ENCODE measurements at places on chromosomes 7 and 10.

DNA sequence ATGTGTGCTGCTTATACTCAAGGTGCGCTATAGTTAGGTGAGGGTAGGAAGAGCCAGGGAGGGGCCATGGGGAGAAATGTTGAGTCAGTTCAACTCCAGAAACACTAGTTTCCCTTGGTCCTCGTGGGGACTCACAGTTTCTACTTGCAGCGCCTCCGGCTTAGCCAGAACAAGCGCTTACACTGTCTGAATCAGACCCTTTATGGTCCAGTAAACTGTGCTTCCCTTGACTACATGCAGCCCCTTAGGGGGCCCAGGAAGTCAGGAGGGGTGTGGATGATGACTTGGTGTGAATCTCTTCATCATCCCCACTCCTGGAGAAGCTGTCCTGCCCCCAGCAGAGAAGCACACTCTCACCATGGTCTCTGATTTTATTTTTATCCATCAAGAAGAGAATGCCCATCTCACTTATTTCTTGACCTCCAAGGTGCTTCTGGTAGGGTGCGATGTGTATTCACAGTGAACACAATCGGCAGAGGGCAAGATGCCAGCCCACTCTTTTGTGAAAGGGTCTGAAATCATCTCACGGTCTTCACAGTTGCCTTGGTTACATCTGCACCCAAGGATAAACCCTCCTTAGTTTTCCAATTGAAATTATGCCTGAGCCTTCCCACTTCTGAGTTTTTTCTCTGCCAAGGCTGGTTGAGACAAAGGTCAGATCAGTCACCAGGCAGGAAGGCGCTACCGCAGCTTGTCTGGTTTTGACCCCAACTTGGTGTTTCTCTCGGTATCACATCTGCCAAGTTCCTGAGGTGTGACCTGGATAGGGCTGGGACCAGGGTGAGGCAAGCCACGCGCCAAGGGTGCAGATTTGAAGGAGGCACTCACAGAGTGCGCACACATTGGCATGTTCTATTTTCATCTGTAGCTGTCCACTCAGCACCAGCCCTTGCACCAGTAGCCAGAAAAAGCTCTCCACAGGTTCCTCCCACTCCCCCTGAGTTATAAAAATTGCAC lies 62.7 kb upstream of the LRRC4 start:
- DNase-seq, result no peak

DNA sequence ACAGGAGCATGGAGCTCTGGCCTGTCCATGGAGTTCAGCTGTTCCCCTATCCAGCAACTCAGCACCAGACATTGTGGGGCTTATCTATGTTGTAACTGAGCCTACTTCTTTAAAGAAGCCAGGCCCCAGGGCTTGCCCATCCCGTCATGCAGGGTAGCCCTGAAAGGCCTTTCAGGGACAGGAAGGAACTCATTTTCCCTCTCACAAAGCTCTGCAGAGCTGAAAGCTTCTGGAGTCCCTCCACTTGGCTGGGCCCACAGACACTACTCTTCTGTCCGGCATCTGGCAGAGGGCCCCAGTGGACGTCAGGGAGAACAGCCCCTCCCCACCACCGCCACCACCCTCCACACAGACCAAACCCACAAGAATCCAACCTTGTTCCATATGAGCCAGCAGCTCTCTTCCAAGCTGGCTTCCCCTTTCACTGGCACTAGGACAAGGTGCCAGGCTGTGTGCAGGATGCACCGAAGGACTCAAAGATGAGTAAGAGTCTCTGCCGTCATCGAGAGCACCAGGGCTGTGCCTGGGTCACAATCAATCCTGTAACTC lies 33.1 kb downstream of the DENND2A start:
- DNase-seq, result no peak

DNA sequence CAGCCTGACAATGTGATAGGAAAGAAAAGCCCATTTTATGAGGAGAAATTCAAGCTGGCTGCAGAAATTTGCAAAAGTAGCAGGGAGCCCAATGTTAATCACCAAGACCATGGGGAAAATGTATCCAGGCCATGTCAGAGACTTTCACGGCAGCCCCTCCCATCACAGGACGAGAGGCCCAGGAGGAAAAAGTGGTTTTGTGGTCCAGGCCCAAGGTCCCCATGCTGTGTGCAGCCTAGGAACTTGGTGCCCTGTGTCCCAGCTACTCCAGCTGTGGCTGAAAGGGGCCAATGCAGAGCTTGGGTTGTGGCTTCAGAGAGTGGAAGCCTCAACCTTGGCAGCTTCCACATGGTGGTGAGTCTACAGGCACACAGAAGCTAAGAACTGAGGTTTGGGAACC lies 12.7 kb downstream of the COA1 start:
- DNase-seq, result no peak

DNA sequence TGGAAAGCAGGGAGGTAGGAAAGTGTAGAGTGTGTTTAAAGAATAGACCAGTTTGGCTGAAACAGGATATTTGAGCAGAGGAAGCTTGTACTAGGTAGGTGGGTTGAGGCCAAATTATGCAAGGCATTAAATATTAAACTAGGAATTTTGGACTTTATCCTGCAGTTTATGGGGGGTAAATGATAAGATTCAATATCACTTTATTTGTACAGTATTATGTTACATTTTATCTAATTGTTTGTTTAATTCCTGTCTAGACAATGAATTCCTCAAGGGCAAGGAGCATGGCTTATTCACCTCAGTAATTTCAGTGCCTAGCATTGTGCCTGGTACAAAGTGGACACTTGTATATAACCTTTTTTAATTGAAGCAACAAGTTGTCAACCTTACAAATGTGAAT lies 125.9 kb downstream of the CFTR start:
- DNase-seq, result no peak

DNA sequence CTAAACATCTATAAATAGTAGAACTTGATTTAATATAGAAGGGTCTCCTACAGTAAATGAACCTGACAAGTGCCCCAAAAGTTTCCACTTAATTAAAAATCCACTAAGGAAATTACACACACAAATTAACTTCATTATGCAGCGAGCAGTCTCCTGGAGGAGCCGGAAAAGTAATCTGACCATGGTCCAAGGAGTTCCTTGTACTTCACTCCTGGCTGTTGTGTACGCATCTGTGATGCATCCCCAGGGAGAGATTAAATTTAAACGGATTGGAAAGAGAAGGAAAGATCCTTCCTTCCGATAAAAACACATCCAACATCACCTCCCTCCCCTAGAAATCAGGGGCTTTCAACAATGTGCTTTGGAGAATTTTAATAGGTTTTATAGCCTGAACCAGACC lies 85.5 kb downstream of the PARD3 start:
- DNase-seq, result no peak

GRCh38 chr10:131646551-131647525 lies 254.0 kb upstream of the PPP2R2D start:
- DNase-seq, result no peak

DNA sequence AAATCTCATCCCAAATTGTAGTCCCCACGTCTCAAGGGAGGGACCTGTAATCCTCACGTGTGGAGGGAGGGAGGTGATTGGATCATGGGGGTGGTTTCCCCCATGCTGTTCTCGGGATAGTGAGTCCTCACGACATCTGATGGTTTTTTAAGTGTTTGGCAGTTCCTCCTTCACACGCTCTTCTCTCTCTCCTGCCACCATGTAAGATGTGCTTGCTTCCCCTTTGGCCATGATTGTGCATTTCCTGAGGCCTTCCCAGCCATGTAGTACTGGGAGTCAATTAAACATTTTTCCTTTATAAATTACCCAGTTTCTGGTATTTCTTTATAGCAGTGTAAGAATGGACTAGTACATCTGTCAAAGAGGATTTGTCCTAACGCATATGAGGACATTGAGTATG lies 59.5 kb downstream of the RGS10 start:
- no peak for DNase-seq

GRCh38 chr10:21171197-21171935 lies 274.3 kb upstream of the NEBL start:
- no peak for DNase-seq

DNA sequence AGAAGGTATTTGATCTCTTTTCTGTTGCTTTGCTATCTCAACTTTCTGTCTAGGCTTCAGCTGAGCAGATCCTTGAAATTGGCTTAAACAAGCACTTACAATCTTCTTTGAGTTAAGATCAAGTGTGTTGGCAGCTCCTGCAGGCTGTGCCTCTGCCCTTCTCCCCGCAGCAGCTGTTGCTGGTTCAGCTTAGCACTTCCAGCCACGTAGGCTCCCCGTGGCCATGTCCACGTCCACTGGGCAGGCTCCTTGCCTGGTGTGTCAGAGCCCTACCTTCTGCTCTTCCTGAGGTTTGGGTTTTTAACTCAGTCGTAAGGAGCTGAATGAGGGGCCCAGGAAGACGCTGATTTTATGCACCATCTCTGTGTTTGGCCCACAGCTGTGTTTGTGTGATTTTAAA lies 47.2 kb downstream of the CAMK1D start:
- DNase-seq, result no peak

DNA sequence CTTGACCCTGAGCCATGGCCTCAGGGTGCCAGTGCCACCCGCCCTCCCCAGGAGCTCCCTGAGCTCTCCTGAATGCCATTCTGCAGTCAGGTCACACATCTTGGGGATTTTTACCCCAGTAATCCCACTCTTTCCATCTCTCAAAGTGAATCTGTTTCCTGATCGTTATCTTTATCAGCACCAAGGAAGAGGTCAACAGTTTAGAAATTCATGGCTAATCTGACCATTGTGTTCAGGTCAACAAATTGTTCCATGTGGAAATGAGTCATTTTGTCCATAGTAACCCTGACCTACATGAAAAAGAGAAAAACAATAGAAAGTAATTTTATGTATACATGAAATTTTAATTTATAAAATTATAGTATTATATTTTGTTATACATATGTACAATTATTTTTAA lies 28.8 kb upstream of the ZNF488 start:
- no peak for DNase-seq

DNA sequence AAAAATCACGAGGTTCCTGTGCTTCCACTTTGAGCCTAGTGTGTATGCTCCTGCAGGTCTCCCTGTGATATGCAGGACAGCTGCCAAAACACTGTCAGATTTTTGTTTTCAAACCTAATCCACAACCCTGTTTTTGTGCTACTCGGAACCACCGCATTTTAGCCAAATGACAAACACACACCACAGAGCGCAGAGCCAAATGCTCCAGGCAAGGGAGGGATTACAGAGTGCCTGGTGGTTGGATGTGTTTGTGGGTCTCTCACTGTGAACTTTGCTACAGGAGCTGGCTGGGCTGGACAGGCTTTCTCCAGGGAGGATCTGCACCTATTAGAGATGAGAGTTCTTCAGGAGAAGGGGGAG lies 5.7 kb upstream of the RBM28 start:
- no peak for DNase-seq

GRCh38 chr7:53699215-53699837 lies 663.9 kb downstream of the POM121L12 start:
- DNase-seq, result no peak

DNA sequence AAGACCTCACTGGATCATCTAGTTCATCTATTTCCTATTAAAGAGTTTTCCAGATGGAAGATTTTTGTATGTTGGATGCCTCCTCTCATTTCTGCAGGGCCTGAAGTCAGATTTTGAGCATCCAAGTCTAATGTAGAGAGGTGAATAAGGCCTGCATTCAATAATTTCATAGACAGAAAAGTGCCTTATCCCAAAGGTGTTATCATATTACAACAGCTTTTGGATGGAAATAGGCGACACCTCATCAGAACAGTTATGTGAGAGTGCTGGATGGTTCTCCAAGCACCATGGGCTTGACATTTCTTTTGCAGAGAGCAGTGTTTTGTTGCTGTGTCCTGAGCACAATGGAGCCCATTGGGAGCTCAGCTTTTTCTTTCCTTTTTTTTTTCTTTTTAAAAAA lies 162.4 kb upstream of the MEOX2 start:
- DNase-seq, result no peak

DNA sequence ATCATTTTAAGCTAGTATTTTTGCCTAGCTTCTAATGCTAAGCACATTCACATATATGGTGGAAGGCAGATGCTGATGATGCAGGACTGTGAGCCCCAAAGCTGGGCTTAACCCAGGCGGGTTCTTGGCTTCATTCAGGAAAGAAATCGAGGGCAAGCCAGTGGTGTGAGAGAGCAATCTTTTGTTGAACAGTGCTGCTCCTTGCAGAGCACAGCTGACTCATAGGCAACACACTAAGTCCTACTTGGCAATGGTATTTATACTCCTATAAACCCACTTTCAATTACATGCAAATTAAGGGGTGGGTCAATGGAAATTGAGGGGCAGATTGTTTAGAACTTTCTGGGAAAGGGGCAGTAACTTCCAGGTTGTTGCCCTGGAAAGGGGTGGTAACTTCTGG lies 42.0 kb upstream of the CELF2 start:
- DNase-seq, result no peak

DNA sequence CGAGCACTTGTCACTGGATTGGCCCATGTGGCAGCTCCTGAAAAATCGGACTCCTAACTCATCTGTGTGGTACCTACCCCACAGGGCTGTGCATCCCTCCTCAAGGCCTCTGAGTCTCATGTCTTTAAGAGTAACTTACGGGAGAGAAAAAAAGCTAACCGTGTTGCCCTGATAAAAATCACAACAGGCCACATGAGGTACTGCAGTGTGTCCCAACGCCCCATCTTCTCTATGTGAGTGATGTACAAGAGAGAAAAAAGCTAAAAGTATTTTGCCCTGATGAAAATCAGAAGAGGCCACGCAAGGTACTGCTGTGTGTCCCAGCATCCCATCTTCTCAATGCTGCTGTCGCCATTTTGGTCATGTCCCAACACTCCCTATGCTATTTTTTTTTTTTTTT lies 41.2 kb upstream of the ADRB1 start:
- no peak for DNase-seq

DNA sequence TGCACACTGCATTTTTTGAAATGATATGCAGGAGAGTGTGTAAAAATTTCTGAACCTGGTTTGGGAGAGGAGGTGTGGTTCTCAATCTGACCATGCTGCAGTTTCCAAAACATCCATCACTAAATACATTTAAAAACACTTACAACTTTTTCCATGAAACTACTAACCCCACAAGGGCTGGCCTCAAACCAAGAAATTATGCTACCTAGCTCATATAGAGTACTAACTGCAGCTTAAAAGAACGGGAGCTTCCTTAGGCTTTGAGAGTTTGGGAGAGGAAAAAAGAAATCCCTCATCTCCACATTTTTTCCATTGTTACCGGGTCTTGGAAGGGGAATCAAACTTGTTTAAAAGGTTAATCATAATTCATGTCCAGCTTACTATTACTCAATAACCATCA lies 214.2 kb downstream of the GLI3 start:
- no peak for DNase-seq

DNA sequence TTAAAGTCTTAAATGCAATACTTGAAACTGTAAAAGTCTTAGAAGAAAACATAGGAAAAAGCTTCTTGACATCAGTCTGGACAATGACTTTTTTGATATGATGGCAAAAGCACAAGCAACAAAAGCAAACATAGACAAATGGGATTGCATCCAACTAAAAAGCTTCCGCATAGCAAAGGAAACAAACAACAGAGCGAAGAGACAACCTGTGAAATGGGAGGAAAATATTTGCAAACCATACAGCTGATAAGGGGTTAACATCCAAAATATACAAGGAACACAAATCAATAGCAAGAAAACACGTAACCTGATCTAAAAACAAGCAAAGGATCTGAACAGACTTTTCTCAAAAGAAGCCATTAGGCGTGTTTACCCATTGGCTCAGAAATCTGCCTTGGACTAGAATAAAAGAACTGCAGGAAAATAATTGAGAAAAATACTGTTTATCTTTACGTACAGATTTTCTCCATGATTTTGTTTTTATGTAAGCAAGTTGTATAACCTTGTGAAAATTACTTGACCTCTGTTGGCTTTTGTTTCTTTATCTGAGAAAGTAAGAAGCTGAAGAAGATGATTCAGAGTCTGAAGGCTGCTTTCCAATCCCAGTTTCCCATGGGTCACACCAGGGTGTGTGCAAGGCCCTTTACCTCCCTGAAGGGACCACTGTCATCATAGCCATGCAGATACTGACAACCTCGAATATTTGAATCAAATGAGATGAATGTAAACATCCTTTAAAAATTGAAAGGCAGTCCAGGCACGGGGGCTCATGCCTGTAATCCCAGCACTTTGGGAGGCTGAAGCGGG lies 99.1 kb upstream of the LANCL2 start:
- DNase-seq, result no peak
